Right atrium auricular region (tissue), 2 donors: ENCODE measurements at places on chromosomes 1 and 21.

- DNase-seq, result no peak
Measured at GRCh38 chr1:162166917-162167615, 97.6 kb downstream of the NOS1AP start.

GRCh38 chr1:87204921-87205320 is 123.8 kb upstream of the LMO4 start:
- no peak for DNase-seq

DNA sequence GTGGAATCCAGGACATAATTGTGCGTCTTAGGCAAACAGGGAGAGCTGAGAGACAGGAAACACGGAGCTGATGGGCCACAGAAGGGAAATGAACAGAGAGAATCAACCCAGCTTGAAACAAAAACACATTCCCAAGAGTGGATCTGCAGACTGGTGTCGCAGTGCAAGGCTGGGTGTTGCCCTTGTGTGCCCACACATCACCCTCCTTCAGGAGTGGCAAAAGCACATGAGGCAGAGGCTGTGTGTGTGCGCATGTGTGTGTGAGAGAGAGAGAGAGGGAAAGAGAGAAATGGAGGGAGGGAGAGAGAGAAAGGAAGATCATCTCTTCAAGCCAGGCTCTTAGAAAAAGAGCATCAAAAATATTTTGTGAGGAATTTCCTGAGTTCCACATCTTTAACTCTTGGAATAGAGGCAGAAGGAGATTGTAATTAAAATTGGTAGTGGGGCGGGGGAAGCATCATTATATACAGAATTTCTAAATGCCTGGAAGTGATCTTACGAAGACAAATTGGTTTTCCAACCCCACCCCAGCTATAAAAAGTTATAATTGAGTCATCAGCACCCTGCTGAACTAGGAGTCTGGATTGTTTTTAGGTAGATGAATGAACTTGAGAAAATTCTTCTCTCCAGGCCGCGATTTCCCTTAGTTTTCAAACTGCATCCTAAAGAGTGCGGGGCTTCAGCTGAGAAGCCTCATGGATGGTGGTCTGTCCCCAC is 480.7 kb downstream of the NPHP4 start:
- no peak for DNase-seq

GRCh38 chr1:182851825-182852224 is 12.7 kb downstream of the DHX9 start:
- DNase-seq, result no peak

- peak; percentile 88 for DNase-seq
Measured at GRCh38 chr1:9280015-9280860, 12.5 kb upstream of the SPSB1 start.

DNA sequence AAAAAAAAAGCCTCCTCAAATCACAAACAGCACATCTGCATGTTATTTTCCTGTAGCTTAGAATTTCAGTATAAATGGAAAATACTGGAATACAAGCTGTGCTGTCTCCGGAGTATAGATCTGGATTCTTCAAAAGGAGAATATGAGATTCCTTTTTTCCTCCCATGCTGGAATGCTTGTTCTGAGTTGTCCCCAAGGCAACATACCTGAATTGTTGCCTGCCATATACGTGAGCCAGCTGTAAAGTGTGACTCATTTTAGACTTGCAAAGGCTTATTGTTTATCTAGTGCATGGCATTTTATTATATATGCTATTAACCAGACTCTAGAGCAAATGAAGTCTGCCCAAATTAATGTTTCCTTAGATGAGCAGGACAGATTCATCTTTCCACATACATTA is 95.0 kb upstream of the C1orf105 start:
- no peak for DNase-seq

GRCh38 chr1:45617618-45618017 is 6.2 kb downstream of the CCDC17 start:
- no peak for DNase-seq

- DNase-seq, result no peak
Measured at GRCh38 chr1:30683699-30684098, 39.7 kb downstream of the MATN1 start.

- DNase-seq, result no peak
Measured at GRCh38 chr1:210938416-210938925, 195.5 kb downstream of the KCNH1 start.

DNA sequence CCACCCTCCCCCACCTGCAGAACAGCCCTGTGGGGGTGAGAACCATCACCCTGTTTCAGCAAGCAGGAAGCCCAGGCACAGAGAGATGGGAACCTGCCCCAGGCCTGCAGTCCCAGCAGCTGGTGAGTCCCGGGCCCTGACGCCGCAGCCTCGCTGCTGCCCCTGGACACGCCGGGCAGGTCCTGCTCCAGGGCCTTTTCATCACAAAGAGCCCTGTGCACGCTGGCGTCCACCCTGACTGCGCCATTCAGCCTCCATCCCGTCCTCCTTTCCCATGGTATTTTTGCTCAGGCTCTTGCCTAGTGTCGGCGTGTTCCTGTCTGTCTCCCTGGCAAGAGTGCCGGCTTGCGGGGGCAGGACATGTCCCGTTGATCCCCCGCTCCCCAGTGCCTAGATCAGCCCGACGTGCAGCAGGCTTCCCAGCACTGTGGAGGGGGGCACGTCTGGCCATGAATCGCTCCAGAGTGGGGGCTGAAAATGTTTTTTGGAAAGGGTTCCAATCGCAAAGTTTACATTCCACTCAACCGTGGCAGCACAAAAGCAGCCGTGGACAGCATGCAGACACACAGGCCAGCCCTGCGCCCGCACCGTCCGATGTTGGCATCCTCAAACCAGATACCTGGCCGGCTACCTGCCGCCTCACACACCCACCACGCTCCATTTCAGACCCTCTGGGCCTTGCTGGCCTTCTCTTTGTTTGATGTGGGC is 6.3 kb upstream of the TTC34 start:
- no peak for DNase-seq

DNA sequence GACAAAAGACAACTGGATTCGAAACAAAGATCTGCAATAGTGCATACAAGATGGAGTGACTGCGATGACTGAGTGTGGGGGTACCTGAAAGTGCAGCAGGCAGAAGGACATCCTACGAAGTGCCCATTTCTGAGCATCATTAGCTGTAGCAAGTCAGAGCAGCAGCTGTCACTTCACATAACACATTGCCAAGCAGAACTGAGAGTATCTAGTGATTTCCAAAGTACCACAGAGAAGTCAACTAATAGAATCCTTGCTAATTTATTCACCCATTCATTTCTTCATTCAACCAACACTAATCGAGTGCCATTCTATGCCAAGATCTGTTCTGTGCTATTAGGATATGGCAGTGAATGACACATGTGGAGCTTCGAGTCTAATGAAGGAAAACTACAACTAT is 31.6 kb upstream of the CAMSAP2 start:
- no peak for DNase-seq

GRCh38 chr1:44696789-44697345 is 22.4 kb downstream of the ARMH1 start:
- DNase-seq, result no peak

GRCh38 chr1:174040387-174040786 is 18.2 kb upstream of the RC3H1 start:
- no peak for DNase-seq

DNA sequence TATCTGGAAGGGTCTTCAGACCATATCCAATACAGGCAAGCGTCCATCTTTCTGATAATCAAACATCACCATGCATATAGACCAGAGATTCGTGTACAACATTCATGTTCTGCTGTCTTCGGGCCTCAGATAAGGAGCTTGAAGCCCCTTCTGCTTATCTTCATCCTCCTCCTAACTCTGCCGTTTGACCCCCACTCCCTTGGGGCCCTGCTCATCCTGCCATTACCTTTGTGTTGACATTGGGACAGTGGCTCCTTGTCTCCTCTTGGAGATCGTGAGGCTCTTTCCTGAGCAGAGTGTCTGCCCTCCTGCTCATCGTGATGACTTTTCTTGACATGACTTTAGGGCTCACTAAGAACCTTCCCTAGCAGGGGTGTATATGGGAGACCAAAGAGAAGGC is 37.3 kb downstream of the ACTL8 start:
- DNase-seq, result no peak

GRCh38 chr1:74545821-74546220 is 33.4 kb upstream of the LRRC53 start:
- DNase-seq, result no peak

GRCh38 chr1:22117851-22118250 is 25.0 kb downstream of the WNT4 start:
- no peak for DNase-seq

GRCh38 chr1:46653405-46653958 is 14.7 kb downstream of the ATPAF1 start:
- no peak for DNase-seq

DNA sequence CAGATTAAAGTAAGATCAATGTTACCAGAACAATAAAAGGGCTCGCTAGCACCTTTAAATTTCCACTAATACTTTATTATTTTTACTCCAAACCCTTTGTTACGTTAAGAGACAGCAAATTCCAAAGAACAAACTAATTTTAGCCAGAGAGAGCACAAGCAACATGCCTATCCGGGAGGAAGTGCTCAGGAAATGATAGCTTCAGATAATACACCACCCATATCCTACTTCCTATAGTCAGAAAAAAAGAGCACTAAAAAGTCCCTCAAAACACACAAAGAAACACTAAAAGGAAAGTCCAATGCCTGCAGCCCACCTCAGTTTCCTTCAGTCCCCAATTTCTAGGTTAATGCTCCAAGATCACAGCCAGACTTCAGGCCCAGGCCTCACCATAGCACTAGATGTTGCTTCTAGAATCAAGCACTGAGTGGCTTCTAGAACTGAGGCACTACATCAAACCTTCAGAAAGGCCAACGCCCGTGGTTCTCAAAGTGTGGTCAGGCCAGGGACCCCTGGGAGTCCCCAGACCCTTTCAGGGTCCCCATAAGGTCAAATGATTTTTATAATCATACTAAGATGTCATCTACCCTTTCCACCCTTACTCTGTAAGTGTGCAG is 142.6 kb downstream of the PSMG1 start:
- no peak for DNase-seq

GRCh38 chr21:33013626-33014025 is 12.1 kb upstream of the OLIG2 start:
- no peak for DNase-seq

- no peak for DNase-seq
Measured at GRCh38 chr21:26451081-26451740, 121.9 kb downstream of the CYYR1 start.

DNA sequence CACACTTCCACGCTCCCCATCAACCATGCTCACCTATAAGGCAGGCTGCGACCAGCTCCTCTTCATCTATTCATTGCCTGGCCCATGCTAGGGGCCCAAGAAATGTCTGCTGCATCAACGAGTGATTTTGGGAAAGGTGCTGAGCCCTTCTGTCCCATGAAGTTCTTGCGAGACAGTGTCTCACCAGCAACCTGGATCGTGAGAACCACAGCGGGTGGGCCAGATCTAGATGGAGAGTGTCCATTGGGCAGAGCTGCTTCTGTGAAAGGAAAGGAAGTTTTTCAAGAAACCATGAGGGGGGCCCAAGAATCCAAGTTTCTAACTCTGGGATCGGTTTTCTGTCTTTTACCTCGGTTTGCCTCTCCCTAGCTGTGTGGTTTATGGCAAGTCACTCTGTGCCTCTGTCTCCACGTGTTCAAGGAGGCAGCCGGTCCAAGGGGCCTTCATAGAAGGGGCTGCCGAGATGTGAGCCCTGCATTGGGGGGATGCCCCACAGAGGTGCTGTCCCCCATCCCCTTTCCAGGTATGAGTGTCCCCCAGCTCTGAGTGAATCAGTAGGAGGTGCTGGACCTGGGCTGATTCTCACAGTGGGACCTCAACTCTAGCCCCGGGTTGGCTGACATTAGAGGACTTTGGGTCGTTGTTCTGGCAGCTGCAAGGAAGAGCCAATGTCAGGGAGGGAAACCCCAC is 8.3 kb upstream of the PADI1 start:
- DNase-seq, result no peak

DNA sequence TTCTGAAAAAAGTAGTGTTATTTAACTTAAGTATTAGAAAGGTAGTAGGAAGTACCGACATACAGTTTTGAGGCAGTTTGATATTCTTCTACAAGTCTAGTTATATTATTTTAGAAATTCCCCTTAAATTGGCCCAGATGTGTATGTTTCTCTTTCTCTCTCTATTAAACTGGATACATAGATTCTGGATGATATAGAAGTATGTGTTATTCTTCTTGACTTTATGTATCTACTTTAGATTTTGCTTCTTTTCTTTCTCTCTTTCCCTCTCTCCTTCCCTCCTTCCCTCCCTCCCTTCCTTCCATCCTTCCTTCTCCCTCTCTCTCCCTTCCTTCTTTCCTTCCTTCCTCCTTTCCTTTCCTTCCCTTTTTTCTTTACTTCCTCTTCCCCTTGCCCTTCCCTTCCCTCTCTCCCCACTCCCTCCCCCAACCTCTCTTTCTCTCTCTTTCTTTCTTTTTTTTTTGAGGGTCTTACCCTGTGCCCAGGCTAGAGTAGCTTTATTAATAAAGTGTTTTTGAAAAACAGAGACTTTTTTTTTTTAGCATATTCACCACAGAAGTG is 124.3 kb downstream of the OSBPL9 start:
- DNase-seq, result no peak

GRCh38 chr1:96236156-96236739 is 485.3 kb upstream of the PTBP2 start:
- no peak for DNase-seq
